ENCODE measurements at places on chromosomes 7 and 10.

DNA sequence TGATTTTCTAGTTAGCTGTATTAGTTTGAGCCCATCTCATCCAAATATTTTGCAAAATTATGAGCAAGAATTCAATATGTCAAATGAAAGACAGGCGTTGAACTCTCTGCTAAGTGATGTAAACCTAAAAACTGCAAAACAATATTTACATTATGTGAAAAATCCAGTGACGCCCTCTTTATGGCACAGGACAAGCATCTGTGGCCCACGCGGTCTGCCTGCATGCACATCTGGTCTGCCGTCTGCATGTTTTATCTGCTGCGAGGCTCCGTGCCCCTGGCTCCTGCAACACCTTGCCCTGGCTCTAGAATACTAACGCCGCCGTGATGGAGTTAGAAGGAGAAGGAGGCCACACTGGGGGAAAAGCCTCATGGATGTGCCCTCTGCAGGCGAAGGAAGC, 142.0 kb downstream of the SVIL start:
- no peak for DNase-seq

GRCh38 chr7:12226756-12227155, 15.7 kb downstream of the TMEM106B start:
- DNase-seq = no peak

DNA sequence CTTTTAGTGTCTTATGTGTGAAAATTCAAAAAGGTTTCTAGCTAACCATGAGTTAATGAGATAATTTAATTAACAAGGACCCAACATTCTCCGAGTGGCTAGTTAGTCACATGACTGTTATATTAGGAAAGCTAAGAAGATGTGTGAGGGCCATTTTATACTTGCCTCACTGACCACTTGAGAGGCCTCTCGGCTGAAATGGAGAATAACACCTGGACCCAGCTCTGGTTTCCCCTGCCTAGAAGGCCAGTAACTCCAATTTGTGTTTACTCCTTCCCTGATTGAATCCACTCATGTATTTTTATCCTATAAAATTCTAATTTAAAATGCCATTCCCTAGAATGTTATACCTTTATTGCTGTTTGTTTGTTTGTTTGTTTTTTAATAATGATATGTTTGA, 1091.2 kb downstream of the KCNMA1 start:
- DNase-seq = no peak

- DNase-seq = no peak
Observed at GRCh38 chr10:69847458-69847857, 45.8 kb downstream of the COL13A1 start.

GRCh38 chr10:92845921-92846320, 2.4 kb upstream of the EXOC6 start:
- no peak for DNase-seq

GRCh38 chr10:94402843-94403379, 570 bp downstream of the TBC1D12 start:
- DNase-seq = peak; percentile 54

GRCh38 chr7:133355325-133355708, 102.4 kb downstream of the EXOC4 start:
- no peak for DNase-seq

DNA sequence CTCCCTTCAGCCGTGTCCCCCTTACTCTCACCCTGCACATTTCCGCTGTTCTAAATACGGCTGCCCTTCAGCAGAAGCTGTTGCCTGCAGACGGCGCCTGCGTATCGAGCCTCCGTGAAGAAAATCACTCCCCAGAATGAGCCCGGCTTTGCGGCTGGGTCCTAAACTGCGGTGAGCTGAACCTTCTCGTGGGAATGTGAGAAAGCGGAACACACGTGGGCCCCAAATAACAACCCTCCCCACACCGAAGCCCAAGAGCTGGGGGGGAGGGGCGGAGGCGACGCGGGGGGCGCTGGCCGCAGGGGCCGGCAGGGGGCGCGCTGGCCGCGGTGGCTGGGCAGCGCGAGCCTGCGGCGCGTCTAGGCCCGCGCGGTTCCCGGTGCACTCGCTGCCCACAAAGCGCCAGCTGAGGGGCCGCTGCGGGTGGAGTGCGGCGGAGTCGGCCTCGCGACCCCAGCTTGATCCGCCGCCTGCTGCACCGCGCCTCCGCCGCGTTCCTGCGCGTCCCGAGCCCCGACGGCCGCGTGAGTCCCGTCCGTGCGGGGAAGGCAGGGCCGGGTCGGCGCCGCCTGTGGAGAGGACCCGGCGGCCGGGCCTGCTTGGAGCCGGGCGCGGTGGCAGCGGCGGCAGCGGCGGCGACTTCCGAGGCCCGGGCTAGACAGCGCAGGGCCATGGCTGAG, at the start of gene ZNF398:
ZNF398 (plus strand) TSS at position 382 of the 680 bp plus-strand sequence; CDS start at position 672, 290 bp downstream.
- DNase-seq = peak; percentile 97

DNA sequence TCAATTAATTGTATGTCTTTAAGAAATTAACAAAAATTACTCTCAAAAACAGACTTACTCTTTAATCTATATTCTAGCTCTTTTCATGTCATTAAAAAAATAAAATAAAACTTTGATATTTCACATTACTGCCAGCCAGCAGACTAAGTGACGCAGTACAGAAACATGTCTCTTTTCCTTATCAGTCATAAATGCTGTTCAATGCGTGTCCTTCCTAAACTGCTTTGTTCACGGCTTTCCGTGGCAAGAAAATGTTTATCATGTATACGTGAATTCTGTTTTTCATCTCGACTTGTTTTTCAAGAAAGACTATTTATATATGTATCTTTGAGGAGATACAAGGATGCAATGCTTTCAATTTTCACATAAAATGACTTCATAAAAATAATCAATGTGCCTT, 182.4 kb downstream of the DOCK4 start:
- no peak for DNase-seq

- no peak for DNase-seq
Observed at GRCh38 chr7:43076606-43077005, 35.8 kb upstream of the HECW1 start.

GRCh38 chr7:97167176-97167575, 49.7 kb downstream of the SDHAF3 start:
- no peak for DNase-seq

- no peak for DNase-seq
Observed at GRCh38 chr7:151810441-151811232, 66.3 kb downstream of the PRKAG2 start.

DNA sequence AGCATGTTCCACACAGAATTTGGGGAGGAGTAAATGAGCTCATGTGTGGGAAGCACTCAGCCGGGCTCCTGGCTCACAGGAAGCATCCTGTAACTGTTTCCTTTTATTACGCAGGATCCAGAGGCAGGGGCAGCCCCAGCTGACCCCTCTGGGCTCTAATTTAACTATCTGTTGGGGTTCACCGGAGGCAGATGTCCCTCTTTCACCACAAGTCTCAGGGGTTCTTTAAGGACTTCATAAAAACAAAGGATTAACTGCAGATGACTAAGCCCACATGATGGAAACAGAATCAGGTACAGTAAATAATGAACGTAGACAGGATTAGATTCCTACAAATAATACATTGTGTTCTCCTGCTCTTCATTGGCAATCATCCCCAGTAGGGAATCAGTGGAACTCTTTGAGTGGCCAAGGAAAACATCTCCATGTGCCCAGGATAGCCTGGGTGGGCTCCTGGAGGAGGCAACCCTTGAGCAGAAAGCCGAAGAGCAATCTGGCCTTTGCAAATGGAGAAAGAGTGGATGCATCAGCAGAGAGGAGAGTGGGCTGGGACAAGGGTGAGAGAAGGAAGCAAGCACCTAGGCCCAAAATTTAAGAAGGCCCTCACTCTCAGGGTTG, 24.6 kb downstream of the TBXAS1 start:
- no peak for DNase-seq

Data from HEK293T (cell line).